Esophagus squamous epithelium (tissue), 5 donors: ENCODE measurements at places on chromosomes 6 and 20.
A peak's percentile ranks its signal among the peaks of the same experiment; 100 is the strongest.

DNA sequence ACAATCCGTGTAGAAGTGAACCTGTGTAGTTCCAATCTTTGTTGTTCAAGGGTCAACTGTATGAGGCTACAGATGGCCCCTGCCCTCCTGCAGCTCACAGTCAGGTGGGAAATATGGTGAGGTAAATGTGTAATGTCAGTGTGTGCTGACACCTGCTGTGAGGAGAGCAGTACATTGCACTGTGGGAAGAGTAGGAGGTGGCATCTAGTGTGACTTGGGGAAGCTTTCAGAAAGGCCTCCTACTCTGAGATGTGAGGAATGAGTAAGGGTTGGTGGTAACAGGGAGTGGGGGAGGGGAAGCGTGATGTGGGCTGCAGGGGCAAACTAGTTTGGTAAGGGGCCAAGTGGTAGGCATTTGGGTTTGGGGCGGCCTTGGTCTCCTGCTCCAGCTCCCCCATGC is 188.8 kb downstream of the FARS2 start:
- no peak for DNase-seq

- no peak for DNase-seq
These were observed 101.9 kb downstream of the LIN28B start for GRCh38 chr6:105058846-105059245.

- DNase-seq = no peak
These were observed 67.4 kb upstream of the SNRPB2 start for GRCh38 chr20:16662467-16662866.

GRCh38 chr6:117264369-117264691 is 1.0 kb upstream of the VGLL2 start:
- DNase-seq = no peak

DNA sequence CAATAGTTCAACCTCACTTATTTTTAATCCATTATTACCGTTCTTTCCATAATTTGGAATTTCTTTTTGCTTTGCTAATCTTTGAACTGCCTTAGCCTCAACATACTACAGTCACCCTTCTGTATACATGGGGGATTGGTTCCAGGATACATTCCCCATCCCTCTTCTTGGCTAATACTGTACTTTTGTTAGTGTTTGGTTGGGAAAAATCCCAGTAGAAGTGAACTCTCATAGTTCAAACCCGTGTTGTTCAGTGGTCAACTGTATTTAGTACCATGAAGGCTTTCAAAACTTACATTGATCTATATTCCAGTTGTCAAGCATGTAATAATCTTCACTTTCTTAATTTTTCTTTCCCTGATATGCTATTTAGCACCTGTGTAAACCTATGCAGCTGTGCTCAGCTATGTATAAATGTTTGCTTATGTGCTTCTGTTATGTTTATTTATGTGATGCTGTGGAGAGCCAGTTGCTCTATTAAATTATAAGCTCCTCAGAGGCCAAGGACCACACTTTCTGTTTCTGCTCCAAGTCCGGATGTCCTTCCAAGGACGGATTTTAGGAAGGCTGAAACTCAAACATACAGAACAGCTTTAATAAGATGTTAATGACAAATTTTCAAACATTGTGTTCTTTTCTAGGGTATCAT is 33.3 kb upstream of the LAMA4 start:
- DNase-seq = no peak

GRCh38 chr20:44054118-44054517 is 132.9 kb downstream of the JPH2 start:
- no peak for DNase-seq

DNA sequence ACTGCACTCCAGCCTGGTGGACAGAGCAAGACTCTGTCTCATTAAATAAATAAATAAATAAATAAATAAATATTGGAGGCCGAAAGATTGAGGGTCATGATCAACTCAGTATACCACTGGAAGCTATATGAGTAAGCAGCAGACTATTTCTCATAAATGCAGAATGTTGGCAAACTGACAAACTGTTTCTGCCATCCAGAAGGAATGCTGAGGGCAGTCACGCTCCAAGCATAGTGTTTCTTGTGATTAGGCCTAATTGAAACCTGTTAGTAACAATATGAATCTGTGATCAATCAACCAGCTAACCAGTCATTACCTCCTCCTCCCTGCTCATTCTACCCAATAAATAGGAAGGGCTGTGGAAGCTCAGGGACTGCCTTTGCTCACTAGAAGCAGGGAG is 15.2 kb upstream of the KCNK15 start:
- no peak for DNase-seq

- no peak for DNase-seq
These were observed 132.8 kb upstream of the AGPAT4 start for GRCh38 chr6:161406646-161407045.

- DNase-seq = no peak
These were observed 251.4 kb upstream of the MANEA start for GRCh38 chr6:95325916-95326315.

GRCh38 chr6:73774311-73774774 is 78.3 kb downstream of the CD109 start:
- DNase-seq = no peak

- DNase-seq = no peak
These were observed 135.7 kb downstream of the ALDH8A1 start for GRCh38 chr6:134814076-134814695.

- DNase-seq = no peak
These were observed 24.2 kb upstream of the ZNF318 start for GRCh38 chr6:43393602-43394001.

GRCh38 chr6:66986940-66987339 is 1279.9 kb upstream of the EYS start:
- no peak for DNase-seq

DNA sequence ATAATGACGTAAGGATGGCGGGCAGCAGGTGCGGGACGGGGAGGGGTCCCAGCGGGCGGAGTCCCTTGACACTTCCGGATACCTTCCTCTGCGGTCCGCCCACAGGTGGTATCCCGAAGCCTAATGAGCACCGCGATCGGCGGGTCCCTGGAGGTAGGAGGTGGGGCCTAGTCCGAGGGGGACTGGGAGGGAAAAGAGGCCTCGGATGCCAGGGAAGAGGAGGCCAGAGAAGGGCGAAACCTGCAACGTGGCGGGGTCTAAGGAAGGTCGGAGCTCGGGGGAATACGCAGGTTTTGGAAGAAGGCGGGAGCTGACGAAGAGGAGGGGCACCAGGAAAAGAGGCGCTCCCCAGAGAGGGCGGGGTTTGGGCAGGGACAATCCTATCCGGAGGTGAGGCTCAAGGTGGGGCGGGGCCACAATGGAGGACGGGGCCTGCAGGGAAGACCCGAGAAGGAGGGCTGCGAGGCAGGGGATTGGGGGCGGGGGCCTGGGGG is 3.7 kb downstream of the PRSS16 start:
- peak; percentile 18 for DNase-seq

GRCh38 chr6:84728602-84729001 is 35.8 kb downstream of the TBX18 start:
- no peak for DNase-seq

DNA sequence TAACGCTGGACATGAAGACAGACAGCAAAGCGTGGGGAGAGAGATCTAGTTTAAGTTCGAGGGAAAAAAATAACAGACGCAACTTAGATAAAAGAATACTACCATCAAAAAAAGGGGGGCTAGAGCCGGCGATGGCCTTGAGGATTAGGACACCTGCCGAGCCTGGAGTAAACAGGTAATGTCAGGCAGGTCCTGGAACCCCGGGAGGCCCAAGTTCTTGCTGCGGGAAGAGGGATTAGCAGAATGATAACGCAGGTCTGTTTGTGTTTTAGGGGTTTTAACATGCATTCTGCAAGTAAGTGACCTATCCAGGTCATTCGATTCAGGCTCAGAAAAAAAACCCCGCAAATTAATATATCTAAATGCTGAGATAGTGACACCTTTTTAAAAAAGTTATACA is 754 bp upstream of the TMEM170B start:
- DNase-seq = no peak

DNA sequence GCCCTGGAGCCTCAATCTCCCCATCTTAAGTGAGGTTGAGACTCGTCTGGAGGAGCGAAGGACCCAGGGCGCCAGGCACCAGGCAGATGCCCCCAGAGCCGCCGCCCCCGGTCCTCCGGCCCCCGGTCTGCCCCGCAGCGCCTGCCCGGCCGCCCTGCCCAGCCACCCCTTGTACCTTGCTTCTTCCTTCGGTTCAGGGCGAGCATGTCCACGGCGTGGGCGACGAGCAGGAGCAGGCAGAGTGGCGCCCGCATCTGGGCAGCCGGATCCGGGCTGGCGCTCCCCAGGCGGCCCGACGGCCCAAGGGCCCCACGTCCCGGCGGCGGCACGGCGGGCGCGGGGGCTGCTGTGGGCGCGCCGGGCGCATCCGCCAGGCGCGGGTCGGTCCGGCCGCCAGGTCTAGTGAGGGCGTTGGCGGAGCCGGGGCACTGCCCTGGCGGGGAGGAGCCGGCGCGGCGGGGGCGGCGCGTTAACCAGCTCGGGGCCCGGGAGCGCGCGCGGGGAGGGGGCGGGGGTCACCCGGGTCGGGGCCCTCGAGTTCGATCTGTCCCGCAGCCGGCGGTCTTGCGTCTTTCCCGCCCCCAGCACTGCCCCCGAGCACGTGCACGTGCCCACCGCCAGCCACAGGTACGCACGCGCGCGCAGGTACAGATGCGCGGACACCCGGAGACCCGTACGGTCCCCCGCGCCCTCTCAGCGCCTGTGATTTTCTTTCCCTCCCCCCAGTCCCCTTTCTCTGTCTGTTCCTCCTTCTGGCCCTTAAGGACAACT is at the start of gene RSPO4:
RSPO4 (minus strand) TSS at position 401 of the 771 bp plus-strand sequence; CDS start at position 254, 147 bp downstream.
- no peak for DNase-seq

GRCh38 chr6:1498491-1499113 is 109.2 kb downstream of the FOXF2 start:
- DNase-seq = no peak
